ENCODE measurements at places on chromosomes 1 and 21. TPM values are rescaled to one million over a fixed set of nuclear protein-coding genes. Genes with fewer than 3 reads are reported as not detected.

DNA sequence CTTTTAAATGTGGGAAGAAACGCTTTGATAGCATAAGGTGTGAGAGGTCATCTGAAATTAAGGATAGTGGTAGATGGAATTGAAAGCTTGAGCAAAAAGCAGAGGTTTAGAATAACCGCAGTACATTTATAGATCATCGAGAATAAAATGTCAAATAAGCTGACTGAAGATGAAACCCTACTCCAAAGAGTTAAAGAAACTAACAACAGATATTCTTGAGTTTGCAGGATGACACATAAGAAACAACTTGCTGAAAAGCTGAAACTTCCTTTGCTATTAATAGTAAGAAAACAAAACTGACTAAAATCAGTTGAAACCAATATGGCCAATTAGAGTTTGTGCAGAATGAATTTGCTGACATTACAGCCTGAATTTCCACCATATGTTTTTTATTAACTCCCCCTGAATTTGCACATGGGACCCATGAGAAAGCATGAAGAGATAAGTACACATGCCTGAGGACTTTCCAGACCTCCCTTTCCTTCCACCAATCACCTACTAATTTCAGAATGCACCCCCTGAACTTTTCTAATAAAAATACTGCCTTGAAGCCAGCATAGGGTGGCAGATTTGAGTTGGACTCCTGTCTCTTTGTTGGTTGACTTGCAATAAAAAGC is 1.7 kb upstream of the C1orf185 start:
- H3K27ac ChIP-seq = no peak overlapping the region
- no peaks in the 10 kb centered on the region for H3K36me3 ChIP-seq
- DNase-seq = no peak
- peaks cover 3% of the 10 kb centered on the region for H3K4me1 ChIP-seq

GRCh38 chr1:180849031-180849775 is 63.5 kb upstream of the KIAA1614 start:
- H3K27ac ChIP-seq = no peak overlapping the region
- H3K4me3 ChIP-seq = no peak overlapping the region
- peaks cover 16% of the 10 kb centered on the region for H3K4me1 ChIP-seq
- H3K36me3 ChIP-seq = peaks cover 5% of the 10 kb centered on the region
- no peak for DNase-seq
- no peaks in the 10 kb centered on the region for H3K27me3 ChIP-seq

Gene TYW3
- 16.0 TPM for total RNA-seq

Gene IFNGR2
- total RNA-seq = 4.6 TPM

Gene ITLN2
- not detected for total RNA-seq
